ENCODE measurements at places on chromosomes 3 and 15.
A peak's percentile ranks its signal among the peaks of the same experiment; 100 is the strongest.

DNA sequence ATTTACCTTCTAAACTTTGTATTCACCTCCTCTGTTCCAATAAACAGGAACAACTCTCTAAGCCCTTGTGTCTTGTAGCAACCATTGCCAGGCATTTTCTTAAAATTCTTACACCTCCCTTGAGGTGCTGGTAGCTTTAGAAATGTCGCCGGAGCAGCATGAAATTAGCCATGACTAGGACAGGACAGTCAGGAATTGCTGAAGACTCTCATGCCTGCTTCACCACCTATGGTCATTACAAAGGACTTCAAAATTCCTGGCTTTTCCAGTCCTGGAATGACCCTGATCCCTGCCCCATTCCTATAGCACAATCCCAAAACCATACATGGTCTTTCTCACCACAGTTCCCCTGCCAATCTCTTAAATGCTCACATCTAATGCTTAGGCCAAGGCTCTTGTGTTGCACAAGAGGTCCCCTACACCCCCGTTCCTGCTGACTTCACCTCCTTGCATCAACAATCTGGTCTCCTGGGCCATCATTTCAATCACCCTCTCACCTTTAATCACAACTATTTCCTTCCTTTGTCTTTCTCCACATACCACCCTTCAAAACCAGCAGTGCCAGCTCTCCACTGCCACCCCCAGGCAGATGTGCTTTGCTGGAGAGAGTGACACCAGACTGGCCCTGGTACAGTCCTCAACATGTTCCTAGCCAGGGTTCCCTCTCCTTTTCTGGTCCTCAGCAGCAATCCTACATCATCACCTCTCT, 113.2 kb upstream of the TJP1 start:
- no peak for DNase-seq

DNA sequence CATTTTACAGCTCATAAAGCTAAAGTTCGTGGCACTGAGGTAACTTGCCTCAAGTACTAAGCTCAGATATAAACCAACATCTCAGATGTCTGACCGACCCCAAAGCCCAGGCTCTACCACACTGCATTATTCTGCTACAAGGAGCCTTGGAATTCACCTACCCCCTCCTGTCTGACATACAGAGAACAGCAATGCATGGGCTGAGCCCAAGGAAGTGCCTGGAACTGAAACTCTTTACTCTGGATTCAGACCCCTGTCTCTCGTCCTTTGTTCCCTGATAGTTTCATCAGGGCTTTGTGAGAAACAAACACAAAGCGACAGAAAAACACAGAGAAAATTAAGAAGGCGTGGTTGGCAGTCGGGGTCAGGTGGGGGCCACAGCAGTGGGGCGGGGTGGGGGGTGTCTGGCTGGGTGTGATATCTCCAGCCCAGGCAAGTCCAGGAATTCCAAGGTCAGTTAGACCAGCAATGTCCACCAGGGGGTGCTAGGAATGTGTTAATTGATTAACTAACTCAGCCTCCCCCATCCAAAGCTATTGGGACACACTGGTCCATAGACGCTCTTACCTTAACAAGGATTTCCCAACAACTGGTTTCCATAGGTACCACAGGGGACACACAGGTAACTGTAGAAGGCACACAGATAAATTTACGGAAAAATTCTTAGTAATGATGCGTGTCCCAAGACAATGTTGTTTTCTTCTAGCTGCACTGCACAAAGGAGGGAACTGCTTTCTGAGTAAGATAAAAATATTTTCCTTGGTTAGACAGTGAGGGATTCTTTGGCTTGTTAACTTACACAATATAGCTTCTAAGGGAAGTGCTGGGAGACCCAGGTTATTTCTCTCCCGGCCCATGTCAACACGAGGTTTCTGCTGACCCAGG, 18.8 kb upstream of the SSUH2 start:
- peak; percentile 21 for DNase-seq

DNA sequence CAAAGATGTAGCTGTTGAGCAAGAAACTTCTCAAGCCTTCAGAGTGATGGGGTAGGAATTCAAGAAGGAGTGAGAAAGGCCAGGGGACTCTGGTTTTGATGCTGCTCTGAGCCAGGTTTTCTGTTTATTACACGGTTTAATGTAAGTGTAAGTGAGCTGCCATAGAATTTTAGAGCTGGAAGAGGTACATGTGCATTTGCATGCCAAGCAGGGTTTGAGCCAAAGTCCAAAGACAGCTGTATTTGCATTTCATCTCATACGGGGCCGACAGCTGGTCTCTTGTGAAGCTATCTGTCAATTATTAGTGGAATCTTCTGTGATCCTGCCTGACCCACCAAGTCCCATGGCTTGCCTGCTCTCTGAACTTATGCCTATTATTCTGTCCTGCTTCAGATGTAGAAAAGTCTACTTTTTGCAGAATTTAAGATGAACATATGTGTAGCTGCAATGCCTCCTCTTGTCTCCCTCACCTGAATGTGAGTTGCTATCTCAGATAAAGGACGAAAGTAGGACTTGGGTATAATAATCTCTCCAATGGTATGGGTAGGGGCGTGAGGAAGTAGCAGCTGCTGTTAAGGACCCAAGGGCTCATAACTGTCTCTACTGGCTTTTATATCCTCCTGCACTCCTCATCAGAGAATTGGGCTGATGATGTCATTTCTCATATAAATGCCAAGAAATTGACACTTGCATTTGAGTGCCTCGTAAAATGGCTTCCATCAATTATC, 160.0 kb downstream of the SQOR start:
- DNase-seq: no peak

- DNase-seq: no peak
Observed at GRCh38 chr3:67704322-67704721, 49.9 kb upstream of the SUCLG2 start.

- DNase-seq: peak; percentile 62
Observed at GRCh38 chr15:89496155-89497098, at the start of gene RHCG. RHCG (minus strand) TSS chr15:89496583; CDS start chr15:89496544, 39 bp downstream.

- no peak for DNase-seq
Observed at GRCh38 chr15:66232267-66232625, 21.3 kb downstream of the MEGF11 start.

DNA sequence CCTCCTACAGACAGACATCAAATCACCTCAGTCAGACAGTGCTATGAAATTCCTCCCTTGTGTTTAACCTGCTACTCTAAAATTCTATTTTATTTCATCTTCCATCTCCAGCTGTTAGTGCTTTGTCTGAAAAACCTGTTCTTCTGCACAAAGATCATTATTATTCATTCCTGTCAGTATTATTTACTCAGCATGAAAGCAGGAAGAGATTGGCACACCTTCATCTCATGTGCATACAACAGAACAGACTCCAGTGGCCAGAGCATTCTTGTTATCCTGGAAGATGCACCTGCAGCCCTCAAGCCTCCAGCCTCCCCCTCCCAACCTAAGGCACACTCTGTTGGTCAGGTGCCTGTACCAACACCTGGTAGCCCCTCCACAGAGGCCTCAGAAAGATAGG, 1.8 kb upstream of the ROPN1B start:
- DNase-seq: no peak

GRCh38 chr15:99416191-99417188, 149.3 kb upstream of the MEF2A start:
- no peak for DNase-seq

- no peak for DNase-seq
Observed at GRCh38 chr15:53116169-53116568, 326.0 kb upstream of the ONECUT1 start.

DNA sequence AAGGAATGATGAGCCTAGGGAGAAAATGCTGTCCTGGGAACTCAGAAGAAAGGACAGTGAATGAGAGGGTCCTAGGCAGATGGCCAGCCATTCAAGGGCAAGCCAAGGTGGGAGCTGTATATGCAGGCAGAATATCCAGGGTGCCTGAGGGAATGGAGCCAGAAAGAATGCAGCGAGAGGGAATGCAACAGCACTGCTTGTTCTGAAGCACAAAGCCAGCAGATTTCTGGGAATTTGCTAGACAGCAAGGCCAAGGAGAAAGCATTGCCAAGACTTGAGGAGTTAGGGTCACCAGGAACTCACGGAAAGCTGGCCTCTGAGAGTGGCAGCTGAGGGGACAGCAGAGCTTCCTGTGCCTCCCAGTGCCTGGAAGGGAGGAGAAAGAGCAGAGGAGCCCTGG, 200.6 kb downstream of the MYRIP start:
- no peak for DNase-seq

GRCh38 chr3:109050591-109051167, 67.3 kb downstream of the MORC1 start:
- peak; percentile 44 for DNase-seq

GRCh38 chr3:178966299-178967176, 105.1 kb downstream of the ZMAT3 start:
- DNase-seq: peak; percentile 71

- DNase-seq: no peak
Observed at GRCh38 chr3:14338242-14338641, 64.2 kb upstream of the SLC6A6 start.

- no peak for DNase-seq
Observed at GRCh38 chr3:188832961-188833721, 338.6 kb upstream of the TPRG1 start.

GRCh38 chr3:15875016-15875689, 77.4 kb upstream of the ANKRD28 start:
- no peak for DNase-seq

DNA sequence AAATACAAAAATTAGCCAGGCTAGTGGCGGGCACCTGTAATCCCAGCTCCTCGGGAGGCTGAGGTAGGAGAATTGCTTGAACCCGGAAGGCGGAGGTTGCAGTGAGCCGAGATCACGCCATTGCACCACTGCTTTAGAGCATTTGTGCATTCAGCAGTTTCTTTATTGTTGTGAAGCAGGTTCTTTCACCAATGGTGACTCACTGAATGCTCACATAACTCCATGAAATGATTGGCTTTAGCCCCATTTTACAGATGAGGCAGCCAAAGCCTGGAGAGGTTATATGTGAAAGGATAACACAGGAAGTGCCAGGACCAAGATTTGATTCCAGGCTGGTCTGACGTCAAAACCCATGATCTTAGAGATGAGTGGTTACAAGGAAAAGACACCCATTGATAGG, 195.2 kb downstream of the SLCO3A1 start:
- DNase-seq: no peak

DNA sequence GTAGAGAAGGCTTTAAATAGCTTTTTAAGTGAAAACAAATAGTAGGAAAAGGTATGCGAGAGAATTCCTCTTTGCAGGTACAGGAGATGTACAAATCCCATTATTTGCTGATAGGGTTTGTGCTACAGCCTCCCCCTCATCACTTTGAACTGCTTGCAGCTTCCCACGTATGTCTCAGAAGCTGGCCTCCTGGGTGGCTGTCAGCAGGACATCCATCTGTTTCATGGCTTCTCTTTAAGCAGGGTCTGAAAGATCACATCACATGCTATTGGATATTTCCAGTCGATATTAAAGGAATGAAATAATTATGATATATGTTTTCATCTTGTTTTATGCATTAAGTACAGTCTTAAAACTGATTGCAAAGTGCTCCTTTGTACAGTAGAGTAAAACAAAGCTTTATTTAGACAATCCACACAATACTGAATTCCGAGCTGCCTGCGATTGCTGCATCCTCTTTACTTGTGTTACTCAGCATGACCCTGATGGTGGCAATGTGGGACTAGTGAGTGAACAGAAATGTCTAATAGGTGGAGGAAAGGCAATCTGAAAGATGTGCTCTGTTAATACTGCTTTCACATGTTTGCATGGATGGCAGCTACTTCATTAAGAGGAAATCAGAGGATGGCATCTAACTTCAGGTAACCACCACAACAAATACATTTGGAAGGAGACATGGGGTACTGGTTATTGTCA, 930.6 kb upstream of the SEMA6D start:
- DNase-seq: peak; percentile 65

DNA sequence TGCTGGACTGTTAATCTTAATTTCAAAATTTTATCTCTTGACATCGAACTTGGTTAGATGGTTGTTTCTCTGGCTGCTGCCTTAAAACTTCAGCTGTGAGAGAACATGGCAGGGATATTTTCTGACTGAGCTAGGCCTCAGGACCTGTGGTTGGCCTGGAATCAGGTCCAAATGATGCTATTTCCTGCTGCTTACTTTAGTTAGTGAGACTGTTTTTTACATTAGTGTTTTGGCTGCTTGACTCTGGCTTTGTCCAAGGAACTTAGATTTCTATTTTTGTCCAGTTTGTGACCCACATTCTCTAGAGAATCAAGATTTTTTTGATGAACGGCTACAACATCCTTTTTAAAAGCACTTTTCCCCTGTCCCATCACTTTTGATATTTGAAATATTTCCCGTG, 497.9 kb upstream of the SGO1 start:
- DNase-seq: no peak

DNA sequence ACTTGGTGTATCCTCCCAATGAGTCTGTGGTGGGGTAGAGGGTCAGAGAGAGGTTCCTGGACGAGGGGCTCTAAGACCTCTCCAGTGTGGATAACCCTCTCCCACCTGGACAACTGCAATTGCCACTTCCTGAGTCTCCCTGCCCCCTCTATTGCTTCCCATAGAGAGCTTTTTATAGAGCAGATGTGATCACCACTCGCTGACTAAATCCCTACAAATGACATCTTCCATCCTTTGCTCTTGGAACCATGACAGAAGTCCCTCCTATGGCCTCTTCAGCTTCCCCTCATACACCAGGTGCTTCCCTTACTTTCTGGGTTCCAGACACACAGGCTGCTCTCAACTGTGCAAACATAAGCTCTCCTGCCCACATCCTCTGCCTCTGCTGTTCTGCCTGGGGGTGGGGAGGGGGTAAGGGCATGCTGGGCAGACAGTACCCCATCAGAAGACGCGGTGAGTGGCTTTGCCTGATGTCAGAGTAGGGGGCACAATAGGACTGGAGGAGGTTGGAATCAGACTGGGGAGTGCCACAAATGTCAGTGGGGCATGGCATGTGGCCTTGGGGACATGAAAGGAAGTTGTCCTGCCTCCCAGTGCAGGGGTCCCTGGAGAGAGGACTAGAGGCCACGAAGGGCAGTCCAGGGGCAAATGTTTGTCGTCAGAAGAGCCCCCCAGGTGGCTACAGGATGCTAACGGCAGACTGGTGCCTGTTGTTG, 15.2 kb downstream of the ITIH3 start:
- no peak for DNase-seq

- DNase-seq: peak; percentile 15
Observed at GRCh38 chr3:136166507-136166906, 29.6 kb downstream of the MSL2 start.

- no peak for DNase-seq
Observed at GRCh38 chr3:99330924-99331532, 307.4 kb upstream of the COL8A1 start.

- no peak for DNase-seq
Observed at GRCh38 chr15:29805043-29805707, 17.1 kb downstream of the TJP1 start.

- no peak for DNase-seq
Observed at GRCh38 chr3:14280326-14280725, 101.7 kb downstream of the LSM3 start.

DNA sequence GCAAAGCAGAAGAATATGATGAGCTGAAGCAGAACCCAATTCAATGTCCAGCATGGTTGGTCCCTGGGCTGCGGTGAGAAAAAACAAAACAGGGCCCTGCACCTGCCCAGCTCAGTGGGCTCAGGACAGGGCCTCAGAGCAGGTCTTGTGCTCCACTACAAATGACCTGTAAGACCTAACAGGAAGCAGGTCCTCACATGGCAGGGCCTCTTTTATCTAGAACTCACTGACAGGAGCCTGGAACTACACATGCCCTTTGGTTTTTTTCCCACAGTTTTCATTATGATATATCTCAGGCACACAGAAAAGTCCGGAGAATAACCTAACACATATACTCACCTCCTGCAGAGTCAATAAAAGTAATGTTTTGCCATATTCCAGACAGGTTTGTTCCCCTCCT, 38.4 kb downstream of the CCDC12 start:
- DNase-seq: no peak
